GM20000 (cell line): ENCODE measurements at places on chromosomes 3 and 15.
A peak's percentile ranks its signal among the peaks of the same experiment; 100 is the strongest.

- no peak for DNase-seq
These were observed 146.3 kb downstream of the GMNC start for GRCh38 chr3:190716211-190716610.

DNA sequence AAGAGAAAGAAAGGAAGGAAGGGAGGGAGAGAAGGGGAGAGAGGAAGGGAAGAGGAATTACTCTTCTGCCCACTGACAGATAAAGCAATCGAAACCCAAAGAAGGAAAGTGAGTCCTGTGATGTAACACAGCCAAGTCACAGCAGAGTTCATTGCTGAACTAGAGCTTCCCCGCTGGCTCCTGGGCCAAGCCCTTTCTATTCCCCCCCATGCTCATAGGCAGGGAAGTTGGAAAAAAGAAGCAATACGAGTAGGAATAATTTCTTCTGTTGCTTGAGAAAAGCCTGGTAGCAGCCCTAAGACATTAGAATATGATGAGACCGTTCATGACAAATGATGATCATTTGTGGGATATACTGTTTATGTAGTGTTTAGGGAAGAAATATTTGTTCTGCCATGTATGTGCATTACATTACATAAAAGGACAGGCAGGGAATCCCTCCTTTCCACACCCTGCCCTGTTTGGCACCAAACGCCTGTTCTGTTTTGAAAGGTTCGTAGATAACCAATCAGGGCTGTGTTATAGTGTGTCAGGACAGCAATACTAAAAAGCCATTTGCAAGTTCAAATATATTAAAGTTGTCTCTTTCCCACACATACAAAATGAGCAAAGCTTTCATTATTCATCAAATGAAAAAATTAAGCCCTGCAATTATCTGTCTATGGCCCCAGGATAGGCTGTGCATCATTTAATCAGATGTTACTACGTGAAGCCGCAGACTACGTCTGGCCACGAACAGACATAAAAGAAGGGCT, 111.0 kb upstream of the TRPM1 start:
- no peak for DNase-seq

GRCh38 chr3:178960181-178960580, 111.4 kb downstream of the ZMAT3 start:
- DNase-seq, result no peak

DNA sequence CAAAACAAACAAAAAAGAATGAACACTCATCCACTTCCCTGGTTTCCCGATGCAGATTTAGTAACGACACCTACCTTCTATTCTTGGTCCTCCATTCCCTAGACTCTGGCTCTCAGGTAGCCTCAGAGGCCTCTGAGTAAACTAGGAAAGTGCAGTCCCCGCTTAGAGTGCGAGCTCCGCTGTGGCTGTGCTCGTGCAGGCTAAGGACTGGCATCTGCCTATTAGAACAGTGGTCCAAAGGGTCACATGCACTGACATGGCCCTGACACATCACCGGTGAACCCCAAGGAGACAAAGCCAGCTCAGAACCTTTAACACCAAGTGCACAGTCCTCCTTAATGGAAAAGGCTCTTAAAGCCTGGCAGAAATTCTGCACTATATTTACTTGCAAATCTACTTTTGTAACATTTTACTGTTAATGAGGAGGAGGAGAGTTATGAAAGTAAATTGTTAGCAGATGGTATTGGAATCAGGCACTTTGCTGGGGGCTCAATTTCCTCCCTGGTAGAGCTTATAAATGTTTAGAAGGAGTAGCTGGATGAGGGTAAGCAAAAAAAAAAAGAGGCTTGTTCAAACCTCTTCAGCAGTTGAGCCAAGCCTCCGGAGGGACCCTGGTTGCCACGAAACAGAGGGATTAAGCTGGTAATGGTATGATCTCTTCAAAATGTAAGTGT, 31.1 kb downstream of the VGLL4 start:
- DNase-seq, result no peak

- no peak for DNase-seq
These were observed 270.3 kb downstream of the RPLP1 start for GRCh38 chr15:69722924-69723323.

DNA sequence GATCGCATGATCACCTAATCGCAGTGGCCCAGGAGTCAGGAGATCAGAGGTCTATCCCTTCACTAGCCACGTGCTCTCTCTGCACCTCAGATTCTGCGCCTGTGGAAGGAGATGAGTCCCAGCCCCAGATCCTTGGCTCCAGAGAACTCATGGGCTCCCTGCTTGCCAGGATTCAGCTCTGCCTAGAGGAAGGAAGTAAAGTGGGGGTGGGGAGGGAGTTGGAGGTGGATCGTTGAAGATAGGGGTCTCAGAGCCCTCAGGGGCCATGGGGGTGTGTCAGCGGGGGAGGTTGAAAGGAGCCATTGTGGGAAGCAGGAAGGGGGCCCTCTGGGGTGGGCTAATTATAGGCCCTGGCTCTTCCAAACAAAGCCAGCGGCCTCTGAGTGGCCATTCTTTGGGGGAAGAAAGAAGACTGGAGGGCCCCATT, 11.3 kb upstream of the STRA6 start:
- no peak for DNase-seq

- DNase-seq, result no peak
These were observed 17.1 kb downstream of the LIPC start for GRCh38 chr15:58448906-58449305.

GRCh38 chr15:81531109-81531592, 157.1 kb upstream of the TMC3 start:
- no peak for DNase-seq

GRCh38 chr3:158105710-158106253, 438 bp downstream of the SHOX2 start:
- no peak for DNase-seq

- no peak for DNase-seq
These were observed 62.8 kb upstream of the IMPG2 start for GRCh38 chr3:101383156-101383575.

- no peak for DNase-seq
These were observed 55.1 kb upstream of the FILIP1L start for GRCh38 chr3:100169201-100169920.

GRCh38 chr3:35633332-35634124, 5.8 kb upstream of the ARPP21 start:
- DNase-seq, result no peak

DNA sequence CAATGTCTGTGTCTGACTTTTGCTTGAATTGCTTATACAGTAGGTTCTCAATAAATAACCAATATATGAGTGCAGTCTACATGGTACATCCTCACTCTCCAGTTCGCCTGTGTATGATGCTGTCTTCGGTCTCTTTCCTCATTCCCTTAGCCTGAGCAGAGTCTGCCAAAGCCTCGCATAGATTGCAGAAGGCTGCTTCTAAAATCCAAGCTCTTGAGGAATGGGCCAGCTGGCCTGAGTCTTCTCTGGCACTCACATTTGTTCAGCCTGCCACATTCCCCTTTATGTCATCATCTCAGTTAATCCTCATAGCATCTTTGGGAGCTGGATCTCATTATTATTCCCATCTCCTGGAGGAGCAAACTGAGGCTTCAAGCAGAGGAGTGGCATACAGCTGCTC, 27.2 kb upstream of the ADAMTS7 start:
- DNase-seq, result no peak

DNA sequence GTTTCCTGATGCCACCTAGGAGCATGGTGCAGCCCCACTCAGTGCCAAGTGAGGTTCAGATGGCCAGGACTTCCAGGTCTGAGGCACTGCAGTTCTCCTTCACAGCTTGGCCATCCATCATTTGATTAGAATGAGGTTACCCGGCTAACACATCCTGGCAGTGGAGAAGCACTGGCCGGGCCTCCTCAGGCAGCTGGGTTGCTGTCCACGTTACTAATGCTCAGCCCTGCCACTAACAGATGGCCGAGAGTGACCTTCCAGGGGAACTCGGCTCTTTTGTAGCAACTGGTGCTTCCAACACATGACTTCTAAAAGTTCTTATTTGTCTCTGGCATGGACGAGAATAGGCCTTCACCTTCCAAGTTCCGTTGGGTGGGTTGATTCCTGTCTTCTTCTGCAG, 204.6 kb upstream of the CFAP20DC start:
- DNase-seq, result no peak

- DNase-seq, result no peak
These were observed 7.9 kb upstream of the BCL2L10 start for GRCh38 chr15:52120488-52120887.

GRCh38 chr3:142433110-142433509, 14.7 kb downstream of the XRN1 start:
- no peak for DNase-seq

DNA sequence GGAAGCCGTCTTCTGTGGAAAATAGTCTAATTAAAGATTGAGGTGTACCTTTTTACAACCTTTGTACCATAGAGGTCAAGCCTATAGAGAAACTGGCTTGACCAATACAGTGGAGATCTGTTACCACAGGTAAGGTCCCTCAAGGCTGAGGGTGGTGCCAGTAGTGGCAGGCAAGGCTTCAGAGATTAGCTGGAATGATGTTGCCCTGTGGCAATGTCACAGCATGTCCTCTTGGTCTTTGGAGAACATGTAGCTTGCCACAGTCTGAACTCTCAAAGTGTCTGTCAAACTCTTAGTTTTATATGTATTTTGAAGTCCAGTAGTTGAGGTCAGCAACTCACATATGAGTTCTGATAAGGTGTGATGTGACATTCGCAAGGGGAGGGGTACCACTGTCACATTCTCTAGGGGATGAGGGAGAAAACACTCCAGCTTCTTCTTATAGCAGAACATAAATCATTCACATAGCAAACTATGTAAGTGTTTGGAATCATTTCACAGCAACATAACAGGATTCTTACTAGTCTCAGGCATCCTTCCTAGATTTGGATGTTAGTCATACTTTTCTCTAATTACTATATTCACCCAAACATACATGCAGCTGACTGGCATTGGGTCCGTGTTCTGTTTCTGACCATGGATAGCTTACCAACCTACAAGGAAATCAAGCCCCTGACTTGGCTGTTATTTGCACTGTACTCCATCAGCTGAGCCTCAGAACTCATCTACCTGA, 173.6 kb downstream of the UBE2E2 start:
- DNase-seq, result no peak

- DNase-seq, result no peak
These were observed 154.1 kb downstream of the TJP1 start for GRCh38 chr15:29668120-29668602.

- no peak for DNase-seq
These were observed 6.1 kb downstream of the CDHR4 start for GRCh38 chr3:49793486-49794085.

DNA sequence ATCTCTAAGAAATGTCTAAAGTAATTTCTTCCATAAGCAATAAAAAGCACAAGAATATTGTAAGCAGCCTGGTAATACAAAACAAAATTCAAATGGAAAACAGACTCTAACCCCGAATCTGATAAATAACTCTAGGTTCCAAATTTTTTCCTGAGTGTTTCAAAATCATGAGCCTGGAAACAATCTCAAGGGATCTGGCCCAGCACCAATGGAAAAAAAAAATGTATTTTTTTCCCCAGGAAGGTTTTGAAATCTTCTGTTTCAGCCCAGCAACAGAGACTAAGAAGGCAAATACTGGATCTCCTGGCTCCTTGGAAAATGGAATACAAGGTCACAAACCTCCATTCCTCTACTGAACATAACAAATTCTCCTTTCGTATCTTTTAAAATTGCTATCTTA, 13.0 kb downstream of the TBC1D2B start:
- no peak for DNase-seq

DNA sequence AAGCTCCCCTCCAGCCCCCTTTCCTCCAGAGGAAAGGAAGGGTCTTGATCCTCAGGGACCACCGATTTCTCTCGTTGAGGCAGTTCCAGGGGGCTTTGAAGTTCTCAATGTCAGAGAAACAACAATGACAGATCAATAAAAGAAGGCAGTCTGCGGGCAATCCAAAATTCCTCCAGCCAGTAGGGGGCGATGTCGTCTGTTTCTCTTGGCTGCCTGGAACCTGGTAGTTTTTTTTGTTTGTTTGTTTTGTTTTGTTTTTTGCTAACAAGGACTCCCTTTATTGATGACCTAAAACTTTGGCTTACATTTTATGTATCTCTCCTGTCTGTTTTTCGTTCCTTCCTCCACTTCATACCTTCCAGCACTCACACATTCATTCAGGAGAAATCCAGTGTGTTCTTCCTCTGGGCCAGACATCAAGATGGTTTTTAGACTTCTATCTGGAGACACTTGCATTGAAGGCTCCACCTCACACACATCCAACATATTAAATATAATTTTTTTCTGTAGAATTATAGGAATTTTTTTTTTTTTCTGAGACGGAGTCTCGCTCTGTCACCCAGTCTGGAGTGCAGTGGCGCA, 276.6 kb downstream of the RPLP1 start:
- DNase-seq, result peak; percentile 53

DNA sequence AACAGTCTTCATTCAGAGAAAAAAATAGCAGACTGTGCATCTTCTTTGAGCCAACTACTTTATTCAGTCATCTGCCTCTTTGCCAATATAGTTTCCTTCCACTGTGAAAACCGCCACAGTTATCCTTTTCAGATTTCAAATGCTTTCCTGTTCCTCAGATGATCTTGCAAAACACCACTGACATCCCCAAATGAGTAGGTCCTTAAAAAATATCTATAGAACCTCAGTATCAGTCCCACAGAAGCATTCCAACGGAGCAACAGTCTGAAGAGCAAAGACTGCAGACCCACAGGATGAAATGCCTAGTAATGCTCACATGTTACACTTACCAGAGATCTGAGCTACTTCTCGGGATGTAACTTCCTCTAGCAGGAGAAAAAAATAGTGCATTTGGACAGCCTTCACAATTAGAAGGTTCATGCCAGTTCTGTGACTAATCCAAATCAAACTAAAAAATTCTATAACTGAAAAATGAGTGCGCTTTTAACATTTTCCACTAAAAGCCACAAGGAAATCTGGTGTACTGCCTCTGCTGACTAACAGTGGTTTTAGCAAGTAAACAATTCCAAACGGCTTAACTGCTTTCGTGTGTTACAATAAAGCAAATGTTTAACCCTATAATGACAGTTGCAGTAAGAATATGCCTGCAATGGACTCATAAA, at the start of gene ANKRD28:
Gene ANKRD28, minus strand, starts transcription at position 338 of the 662 bp plus-strand sequence. CDS start 1,458 bp downstream, outside the sequence.
- no peak for DNase-seq

DNA sequence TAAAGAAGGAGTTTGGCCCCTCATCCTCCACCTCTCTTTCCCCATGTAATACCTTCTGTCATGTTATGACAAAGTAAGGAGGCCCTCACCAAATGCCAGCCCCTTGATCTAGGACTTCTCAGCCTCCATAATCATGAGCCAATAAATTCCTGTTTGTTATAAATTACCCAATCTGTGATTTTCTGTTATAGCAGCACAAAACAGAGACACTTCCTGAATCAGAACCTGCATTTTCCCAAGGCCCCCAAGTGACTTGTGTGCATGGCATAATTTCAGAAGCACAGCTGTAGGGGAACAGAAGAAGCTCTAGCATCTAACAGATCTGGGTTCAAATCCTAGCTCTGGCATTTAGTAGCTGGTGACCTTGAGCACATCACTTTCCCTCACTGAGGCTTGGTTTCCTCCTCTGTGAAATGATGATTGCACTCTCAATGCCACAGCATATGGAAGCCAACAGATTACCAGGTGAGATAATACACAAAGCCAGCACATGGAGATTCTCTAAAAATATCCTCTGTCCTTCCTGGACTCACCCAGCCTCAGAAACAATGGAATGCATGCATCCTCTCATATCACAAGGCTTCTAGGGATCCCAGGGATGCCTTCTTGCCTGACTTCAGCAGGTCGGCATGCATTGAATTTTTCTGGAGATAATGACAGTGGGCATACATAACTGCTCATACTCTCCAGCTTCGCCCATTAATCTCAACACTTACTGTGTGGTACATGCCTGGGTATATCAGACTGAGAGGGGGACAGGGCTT, 26.3 kb downstream of the TLNRD1 start:
- no peak for DNase-seq
